ENCODE measurements at places on chromosomes 3 and 15. TPM values are rescaled to one million over a fixed set of nuclear protein-coding genes. Genes with fewer than 3 reads are reported as not detected.

The CHRD gene
- total RNA-seq: 0.28 TPM

The GRK7 gene
- under 0.01 TPM for total RNA-seq

The ADAMTS17 gene
- total RNA-seq: 0.75 TPM

The DNASE1L3 gene
- total RNA-seq: 0.09 TPM

The TRIM71 gene
- not detected for total RNA-seq

The EXD1 gene
- under 0.01 TPM for total RNA-seq

The COL6A5 gene
- not detected for total RNA-seq

The FBLN2 gene
- total RNA-seq: 1.5 TPM

The NUSAP1 gene
- total RNA-seq: 27.9 TPM

The EPHA3 gene
- 1.7 TPM for total RNA-seq

The ZKSCAN7 gene
- total RNA-seq: 0.63 TPM

The NR2E3 gene
- total RNA-seq: 0.09 TPM

Measured in endothelial cell of coronary artery (primary cell).